Progenitor cell of endocrine pancreas (in vitro differentiated cells): ENCODE measurements at places on chromosomes 5 and 9. TPM values are rescaled to one million over a fixed set of nuclear protein-coding genes. Genes with fewer than 3 reads are reported as not detected.

DNA sequence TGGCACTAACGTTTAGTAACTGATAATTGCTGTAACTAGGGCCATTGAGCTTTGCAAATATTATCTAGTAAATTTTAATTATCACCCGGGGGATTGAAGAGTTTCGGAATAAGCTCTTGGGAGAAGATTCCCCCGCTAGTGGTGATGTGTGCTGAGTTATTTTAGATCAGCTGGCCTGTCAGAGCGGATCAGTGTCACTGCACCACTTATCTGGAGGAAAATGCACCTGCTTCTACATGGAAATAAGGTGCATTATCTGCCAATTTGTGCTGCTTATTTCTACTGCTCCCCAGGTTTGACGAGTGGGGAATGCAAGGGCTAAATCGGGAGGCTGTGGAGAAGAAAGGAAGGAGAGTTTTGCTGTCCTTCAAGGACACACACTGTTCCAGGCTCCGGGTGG, 518.6 kb downstream of the TLE4 start:
- no peak for DNase-seq

The CARD9 gene
- 1.6 and 2.0 TPM in 2 replicates for total RNA-seq

The ZNF454 gene
- total RNA-seq, result 0.36 and 0.62 TPM in 2 replicates

DNA sequence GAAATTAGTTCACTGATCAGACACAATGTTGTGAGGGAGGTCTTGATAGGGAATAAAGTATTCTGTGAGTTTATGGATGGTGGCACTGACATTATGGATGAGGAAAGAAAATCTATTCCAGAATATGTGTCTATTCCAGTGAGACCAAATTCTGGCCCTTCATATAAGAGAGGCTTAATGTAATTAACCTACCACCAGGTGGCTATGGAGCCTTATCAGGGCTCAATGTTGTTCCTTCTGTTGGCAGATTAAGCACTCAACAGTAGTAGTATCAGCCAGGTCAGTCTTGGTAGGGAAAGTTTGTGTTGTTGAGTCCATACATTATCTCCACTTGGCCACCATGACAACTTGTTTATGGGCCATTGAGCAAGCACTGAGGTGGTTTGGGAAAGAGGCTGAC, 41.7 kb upstream of the BARX1 start:
- no peak for DNase-seq

The LRRC70 gene
- total RNA-seq, result 0.75 and 0.77 TPM in 2 replicates
